ENCODE measurements at places on chromosomes 7 and 10. TPM values are rescaled to one million over a fixed set of nuclear protein-coding genes. Genes with fewer than 3 reads are reported as not detected.

The LRIT1 gene
- total RNA-seq: not detected

The OPN1SW gene
- total RNA-seq: not detected

The AFAP1L2 gene
- total RNA-seq: 10.5 TPM

The GPRIN2 gene
- total RNA-seq: not detected

The AZGP1 gene
- total RNA-seq: 0.44 TPM

The C10orf62 gene
- not detected for total RNA-seq

The MOGAT3 gene
- total RNA-seq: not detected

The MEOX2 gene
- total RNA-seq: not detected

- DNase-seq: no peak
Observed at GRCh38 chr7:21550821-21551531, 8.1 kb downstream of the DNAH11 start.

DNA sequence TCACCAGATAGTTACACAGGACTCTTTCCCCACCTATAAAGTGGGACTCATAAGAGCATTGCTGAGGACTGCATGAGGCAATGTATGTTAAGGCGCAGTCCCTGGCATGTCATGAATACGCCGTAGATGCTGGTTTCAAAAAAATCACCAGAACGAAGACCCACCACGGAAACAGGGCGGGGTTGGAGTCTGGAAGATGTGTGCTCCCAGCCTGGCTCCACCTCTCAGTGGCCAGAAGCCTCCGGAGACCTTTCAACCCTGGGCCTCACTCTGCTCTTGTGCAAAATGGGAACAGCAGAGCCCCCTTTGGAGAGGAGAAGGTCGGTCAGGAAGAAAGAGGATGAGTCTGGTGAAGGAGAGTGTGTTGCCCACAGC, 12.4 kb upstream of the ZMIZ1 start:
- no peak for DNase-seq

GRCh38 chr7:77202481-77202976, 2.9 kb upstream of the FGL2 start:
- no peak for DNase-seq

DNA sequence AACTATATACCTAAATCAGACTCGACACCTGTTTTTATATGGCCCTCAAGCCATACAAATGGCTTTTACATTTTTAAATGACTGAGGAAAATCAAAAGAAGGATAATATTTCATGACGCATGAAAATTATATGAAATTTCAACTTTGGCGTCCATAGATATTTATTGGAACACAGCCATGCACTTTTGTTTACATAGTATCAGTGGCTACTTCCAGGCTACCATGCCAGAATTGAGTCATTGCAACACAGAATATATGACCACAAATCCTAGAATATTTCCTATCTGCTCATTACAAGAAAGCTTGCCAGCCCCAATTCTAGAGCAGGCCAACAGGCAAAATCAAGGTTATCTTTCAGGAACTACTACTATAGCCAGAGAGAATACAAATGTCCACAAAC, 29.3 kb downstream of the AFAP1L2 start:
- no peak for DNase-seq

DNA sequence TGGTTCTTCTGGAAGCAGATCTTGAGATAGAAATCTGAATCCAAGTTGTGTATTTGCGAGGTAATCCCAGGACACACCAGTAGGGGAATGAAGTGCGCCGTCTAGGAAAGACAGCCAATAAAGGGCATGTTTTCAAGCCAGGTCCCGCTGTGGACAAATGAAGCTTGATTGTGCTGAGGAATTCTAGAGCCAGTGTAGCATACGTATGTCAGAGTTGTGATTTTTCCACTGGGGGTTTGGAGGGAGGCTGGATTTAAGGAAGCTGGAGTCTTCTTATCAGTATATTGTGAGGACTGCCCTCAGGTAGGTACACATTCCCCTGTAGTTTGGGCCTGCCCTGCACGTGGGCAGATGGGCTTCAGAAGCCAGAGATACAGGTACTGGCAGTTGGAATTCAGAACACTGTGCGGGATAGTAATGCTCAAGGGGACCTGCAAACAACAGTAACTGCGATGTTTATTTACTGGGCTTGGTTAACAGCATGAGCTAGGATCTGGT, 50.9 kb downstream of the GALNT11 start:
- peak; percentile 40 for DNase-seq

- no peak for DNase-seq
Observed at GRCh38 chr7:2687338-2687869, 598 bp upstream of the AMZ1 start.

DNA sequence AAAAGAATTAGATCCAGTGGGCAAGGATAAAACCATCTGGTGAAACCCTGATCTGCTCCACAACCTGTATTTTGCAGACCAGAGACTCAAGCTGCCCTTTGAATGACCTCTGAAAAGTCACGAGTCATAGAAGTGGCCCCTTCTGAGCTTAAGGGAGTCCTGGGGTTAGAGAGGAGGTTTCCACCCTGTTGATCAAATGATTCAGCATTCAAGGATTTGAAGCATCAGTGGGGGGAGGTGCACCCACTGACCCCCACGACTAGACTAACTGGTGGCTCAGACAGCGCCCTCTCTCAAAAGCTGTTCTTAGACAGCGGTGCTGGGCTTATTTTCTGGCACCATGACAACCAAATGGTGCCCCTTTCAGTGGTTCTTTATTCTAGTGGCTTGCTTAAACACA, 44.3 kb downstream of the PLCE1 start:
- DNase-seq: no peak

DNA sequence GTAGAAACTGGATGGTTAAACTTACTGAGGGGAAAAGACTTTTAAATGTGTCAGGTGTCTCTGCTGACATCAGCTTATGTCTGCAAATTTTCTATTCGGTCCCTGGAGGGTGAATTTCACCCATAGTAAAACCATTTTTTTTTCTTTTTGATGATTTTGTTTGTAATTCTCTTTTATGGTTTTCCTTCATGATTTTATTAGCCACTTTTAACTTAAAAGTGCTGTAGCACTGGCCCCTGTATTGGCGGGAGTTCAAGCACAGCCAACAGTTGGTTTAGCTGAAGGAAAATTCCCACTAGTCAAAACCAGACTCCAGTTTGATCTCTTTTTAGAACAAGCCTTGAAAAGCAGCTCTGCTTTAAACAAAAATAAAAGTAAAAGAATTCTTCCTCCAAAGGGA, 5.0 kb upstream of the ITGA8 start:
- no peak for DNase-seq

DNA sequence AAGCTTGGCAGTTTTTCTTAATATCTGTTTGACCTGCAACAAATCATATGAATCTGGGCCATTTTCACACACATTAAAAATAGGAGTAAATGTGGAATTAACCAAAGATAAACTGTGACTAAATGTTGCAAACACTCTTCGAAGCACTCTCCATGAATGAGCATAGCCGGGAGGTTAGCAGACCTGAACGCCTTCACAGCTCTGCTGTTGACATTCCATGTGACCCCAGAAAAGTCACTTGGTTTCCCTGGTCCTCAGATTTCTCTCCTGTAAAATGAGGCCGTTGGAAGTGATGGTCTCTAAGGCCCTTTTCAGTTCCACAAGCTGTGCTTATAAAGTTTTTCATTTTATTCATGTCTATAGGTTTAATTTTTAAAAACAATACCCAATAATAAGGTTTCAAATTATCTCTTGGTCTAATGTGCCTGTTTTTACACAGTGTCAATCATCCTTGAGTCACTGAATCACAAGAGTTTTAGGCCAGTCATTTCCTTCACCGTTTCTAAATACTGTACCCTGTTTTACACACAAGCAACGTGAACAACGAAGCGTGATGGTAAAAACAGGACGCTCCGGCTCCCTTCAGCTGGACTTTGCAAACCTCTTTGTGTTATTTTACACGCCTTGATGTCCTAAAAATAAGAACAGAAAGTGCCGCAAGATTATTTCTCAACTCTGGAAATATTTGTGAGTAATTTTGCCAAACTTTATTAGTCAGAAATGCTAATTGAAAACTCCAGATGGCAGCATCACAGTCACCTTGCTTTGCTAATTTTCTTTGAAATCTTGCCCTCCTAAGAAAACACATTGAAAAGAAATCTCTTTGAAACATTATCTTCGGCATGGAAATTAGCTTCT, 38.6 kb upstream of the MET start:
- DNase-seq: no peak

DNA sequence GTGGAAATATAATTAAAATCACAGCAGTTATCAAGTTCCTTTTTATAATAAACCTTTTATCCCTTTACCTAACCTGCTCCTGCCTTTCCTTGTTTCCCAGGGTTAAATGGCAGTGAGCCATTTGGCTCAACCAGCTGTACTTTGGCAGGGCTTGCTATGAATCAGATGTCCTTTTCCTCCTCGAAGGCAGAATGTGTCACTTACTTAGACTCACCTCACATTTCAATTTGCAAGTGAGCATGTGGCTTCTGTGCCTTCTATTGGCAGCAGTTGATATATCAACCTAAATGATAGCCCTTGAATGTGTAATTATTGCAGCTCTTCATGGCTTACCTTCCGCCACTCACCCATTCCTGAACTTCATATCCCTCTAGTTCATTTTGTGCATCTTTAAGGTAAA, 301.7 kb downstream of the CSTF2T start:
- DNase-seq: no peak

GRCh38 chr10:77405771-77406241, 231.8 kb downstream of the KCNMA1 start:
- no peak for DNase-seq

GRCh38 chr7:24722386-24723177, 34.7 kb downstream of the GSDME start:
- peak; percentile 24 for DNase-seq

GRCh38 chr10:131430716-131431412, 119.3 kb upstream of the TCERG1L start:
- no peak for DNase-seq

DNA sequence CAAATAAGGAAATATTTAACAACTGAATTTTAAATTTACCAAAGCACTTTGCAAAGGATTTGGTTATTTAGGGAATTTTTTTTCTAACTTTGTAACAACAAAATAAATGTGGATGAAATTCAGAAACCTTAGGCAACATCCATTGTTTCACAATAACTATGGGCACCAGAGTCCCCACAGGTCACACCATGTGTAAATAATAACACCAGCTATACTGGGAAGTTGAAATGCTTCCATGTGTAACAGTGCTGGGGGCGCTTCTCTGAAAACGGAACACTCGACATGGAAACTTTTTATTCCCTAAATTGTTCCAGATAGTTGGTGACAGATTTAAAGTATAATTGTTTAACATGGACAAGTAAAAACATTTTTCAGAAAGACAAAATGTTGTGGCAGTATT, 818.6 kb downstream of the TNS3 start:
- no peak for DNase-seq

DNA sequence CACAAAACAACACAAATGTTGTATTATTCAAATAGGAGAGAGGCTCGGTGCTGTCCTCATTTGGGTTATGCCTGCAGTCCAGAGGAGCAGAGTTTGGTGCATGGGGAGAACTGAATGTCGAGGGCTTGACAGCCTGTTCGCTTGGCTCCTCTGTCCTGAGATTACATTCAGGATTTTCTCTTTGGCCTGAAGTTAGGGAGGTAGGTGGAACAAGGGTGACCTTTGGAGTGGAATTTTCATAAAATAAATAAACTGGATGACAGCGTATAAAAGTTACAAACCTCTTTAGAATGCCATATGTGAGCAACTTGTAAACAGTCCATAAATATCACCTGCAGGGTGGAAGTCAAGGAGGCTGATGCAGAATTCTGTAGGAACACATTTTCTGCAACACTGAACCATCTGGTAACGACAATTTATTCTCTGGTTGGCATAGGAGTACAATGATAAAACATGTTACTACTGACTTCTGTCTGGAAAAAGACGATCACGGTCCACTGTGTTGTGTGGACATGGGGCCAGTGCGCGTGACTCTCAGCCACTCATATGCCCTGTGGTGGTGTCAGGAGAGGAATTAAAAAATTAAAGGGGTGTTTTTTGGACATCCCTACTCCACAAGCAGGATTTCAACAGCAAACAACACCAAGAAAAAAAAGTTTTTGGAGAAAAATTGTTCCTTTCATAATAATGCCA, 33.2 kb downstream of the NRP1 start:
- no peak for DNase-seq

DNA sequence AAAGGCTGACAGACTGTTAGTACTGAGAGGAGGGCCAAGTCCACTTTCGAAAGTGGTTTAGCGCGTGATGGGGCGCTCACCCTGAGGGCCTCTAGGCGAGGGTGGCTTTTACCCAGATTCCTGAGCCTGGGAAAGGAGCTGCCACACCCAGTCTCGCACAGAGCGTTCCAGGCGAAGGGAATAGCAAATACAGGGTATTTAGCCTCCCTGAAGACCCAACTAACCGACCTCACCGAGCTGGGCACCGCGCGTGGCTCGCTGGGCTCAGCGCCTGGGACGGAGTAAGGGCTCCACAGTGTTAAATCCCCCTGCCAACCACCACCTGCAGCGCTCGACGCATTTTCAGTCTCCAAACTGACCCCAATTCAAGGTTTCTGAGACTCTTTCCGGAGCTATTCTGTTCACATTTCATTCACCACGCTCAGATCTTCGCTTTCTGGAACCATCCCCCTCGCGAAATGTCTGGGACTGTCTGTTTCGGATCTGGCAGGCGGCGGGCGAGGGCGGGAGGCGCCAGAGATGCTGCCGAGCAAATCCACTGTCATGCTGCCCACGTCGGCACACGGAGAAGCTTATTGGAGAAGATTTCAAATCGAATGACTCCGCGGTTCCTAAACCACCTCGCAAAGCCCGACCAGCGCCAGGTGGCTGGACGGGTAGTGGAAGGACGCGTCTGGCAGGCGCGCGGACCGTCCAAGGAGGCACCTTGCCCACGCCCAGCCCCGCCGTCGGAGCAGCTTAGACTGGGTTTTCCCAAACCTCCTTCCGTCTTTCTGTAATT, 1.4 kb upstream of the OSBPL3 start:
- peak; percentile 27 for DNase-seq

DNA sequence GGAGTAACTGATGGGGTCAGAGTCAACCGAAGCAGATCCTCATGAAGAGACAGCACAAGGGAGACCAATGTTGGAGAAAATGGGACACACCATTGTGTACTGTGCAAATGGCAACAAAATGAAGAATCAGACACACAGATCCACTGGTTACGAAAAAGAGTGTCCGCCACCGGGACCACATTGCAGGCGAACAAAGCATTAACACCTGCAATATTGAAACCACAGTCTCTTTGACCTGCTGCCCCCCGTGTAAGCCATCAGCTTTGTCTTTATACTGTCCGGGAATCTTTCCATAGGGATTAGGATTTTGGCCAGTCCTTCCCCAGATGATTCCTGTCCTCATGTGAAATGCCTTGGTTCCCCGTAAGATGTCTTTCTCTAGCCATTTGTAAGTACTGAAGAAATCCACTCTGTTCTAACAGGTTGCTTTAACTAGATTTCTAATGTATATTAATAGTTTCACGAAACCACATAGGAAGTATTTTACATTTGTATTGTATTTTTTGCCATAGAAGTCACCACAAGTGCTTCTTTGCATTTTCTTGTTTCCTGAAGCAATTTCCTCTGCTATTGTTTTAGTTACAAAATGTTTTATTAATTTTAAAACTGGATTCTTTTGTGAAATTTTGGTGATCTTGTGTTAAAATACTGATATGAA, 140.8 kb upstream of the NFE2L3 start:
- DNase-seq: peak; percentile 13

DNA sequence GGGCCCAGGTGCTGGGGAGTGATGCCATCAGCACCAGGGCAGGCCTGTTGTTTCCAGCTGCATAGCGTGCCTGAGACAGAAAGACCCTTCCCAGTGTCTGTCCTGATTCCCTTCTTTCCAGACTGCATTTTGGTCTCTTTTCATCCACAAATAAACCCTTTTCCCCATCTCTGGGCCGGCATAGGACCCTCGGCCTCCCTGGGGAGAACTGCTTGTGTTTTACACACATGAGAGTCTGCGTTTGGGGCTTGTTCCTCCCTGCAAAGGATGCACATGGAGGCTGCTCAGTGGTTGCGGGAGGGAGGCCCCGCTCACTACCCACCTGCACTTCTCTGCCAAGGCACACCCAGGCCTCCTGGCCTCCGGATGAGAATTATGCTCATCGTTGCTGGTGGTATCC, 5.8 kb upstream of the MMP21 start:
- no peak for DNase-seq
